ENCODE measurements at places on chromosomes 3 and 15. TPM values are rescaled to one million over a fixed set of nuclear protein-coding genes. Genes with fewer than 3 reads are reported as not detected.

Gene P2RY1
- 0.47 TPM for total RNA-seq

Gene HRH1
- 9.8 TPM for total RNA-seq

Gene EOMES
- 0.64 TPM for total RNA-seq

Gene PDZRN3
- not detected for total RNA-seq

Gene TM4SF18
- 31.8 TPM for total RNA-seq

Gene MGLL
- 77.9 TPM for total RNA-seq

Gene KCNMB3
- total RNA-seq = 0.95 TPM

Gene SCAANT1
- not detected for total RNA-seq

Gene MESP1
- total RNA-seq = 5.5 TPM

Gene GOLGA6L7
- total RNA-seq = not detected

Gene IL17RC
- total RNA-seq = 29.5 TPM

Gene GNAT1
- not detected for total RNA-seq

Gene PPP1R14D
- not detected for total RNA-seq

Gene MUC4
- total RNA-seq = 0.07 TPM

Gene FAM107A
- total RNA-seq = 0.13 TPM

Gene OIP5
- total RNA-seq = 13.3 TPM

Gene CMTM8
- total RNA-seq = 13.0 TPM

Gene DNAH12
- total RNA-seq = not detected

Gene SI
- not detected for total RNA-seq

Gene GNB4
- total RNA-seq = 14.9 TPM

Gene INTS14
- total RNA-seq = 42.4 TPM

Gene TTC23
- 12.3 TPM for total RNA-seq

Gene PAK6
- 0.65 TPM for total RNA-seq

Gene GRAMD2A
- total RNA-seq = 0.07 TPM

Gene GAP43
- total RNA-seq = 0.09 TPM

Gene GXYLT2
- 2.1 TPM for total RNA-seq

Gene CA12
- 211 TPM for total RNA-seq

Gene VIPR1
- 0.51 TPM for total RNA-seq

Gene PPP2R3A
- total RNA-seq = 1.1 TPM

Gene ARPP21
- 0.16 TPM for total RNA-seq

Gene EPHA3
- total RNA-seq = not detected

Gene GATM
- 2.7 TPM for total RNA-seq

Gene FAN1
- total RNA-seq = 11.4 TPM

Gene MRAS
- 7.1 TPM for total RNA-seq

Gene SLC25A38
- total RNA-seq = 39.8 TPM

Gene LRRIQ4
- not detected for total RNA-seq

Gene HIGD2B
- not detected for total RNA-seq

Gene GOLGA8J
- total RNA-seq = 0.10 TPM

Gene RAB11A
- total RNA-seq = 326 TPM

Gene ADPRH
- total RNA-seq = 2.8 TPM

Measured in A549 treated with GW870086 at 1 μM for 4 hours (cell line).